ENCODE measurements at places on chromosomes 6 and 20. TPM values are rescaled to one million over a fixed set of nuclear protein-coding genes. Genes with fewer than 3 reads are reported as not detected.

The MRPL18 gene
- total RNA-seq: 223 TPM

The CDK19 gene
- total RNA-seq: 10.2 TPM

The MCCD1 gene
- total RNA-seq: not detected

DNA sequence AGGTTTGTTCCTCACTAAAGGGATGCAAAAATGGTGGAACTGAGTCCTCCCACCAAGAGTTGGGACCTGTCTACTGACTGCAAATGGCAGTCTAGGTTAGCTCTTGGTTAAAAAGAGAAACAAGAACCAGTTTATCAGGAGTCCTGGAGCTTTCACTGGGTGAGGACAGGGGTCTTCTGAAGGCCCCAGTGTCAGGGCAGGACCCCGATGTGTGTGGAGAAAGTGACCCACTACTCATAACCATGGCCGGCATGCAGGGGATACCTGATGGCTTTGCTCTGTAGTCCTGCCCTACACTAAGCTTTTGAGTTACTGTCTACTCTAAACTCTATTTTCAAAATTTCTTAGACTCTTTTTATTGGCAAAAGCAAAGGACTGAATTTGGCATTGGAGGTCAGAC lies 220.5 kb downstream of the ANKRD60 start:
- no peak for DNase-seq

GRCh38 chr6:75550544-75551167 lies 51.0 kb upstream of the SENP6 start:
- DNase-seq: no peak

Measured in Daoy (cell line).